Kidney (tissue), 22 donors: ENCODE measurements at places on chromosomes 1 and 21.

GRCh38 chr21:43352568-43353281 is 74.2 kb downstream of the SIK1 start:
- no peak for DNase-seq
- no peaks in the 10 kb centered on the region for H3K4me1 ChIP-seq
- no peak overlapping the region for H3K4me3 ChIP-seq
- H3K27ac ChIP-seq = no peak overlapping the region

DNA sequence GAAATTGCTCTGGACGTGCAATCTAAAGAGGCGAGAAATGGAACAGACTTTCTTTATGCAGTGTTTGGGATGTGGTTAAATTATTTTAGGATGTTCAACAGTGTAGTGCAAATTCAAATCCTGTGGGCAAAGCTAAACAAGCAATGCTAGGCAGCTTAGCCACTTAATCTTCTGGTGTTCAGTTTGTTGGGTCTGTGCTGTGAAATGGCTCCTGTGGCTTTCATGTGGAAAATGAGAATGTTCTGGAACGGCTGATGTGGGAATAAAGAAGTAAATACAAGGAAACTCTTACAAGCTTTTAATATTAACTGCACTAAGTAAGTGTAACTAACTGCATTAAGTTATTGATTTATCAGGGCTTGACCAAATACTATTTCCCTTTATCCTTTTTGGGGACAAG is 766.6 kb downstream of the ADGRL2 start:
- H3K27me3 ChIP-seq = no peaks in the 10 kb centered on the region
- peaks cover 3% of the 10 kb centered on the region for H3K4me1 ChIP-seq
- no peak overlapping the region for H3K4me3 ChIP-seq
- no peaks in the 10 kb centered on the region for H3K36me3 ChIP-seq
- DNase-seq = no peak

DNA sequence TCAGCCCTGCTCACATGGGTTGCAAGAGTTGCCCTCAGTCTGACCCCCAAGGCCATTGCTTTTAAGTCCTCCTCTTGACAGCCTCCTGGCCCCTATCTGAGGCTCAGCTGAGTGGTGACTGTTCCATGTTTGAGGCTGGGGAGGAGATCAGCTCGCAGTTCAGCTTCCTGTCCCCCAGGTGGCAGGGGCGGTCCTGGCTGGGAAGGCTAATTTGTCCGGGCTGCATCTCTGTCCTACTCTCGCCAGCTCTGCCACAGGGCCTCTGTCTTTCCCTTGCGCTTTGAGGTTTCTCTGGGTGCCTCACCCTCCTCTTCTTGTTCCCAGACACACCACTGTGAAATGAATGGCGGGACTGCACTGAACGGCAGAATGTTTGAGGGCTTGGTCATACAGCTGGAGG is 157.3 kb downstream of the KCNJ6 start:
- no peaks in the 10 kb centered on the region for H3K27me3 ChIP-seq
- H3K4me3 ChIP-seq = no peak overlapping the region
- DNase-seq = peak; percentile 64
- H3K27ac ChIP-seq = no peak overlapping the region
- no peaks in the 10 kb centered on the region for H3K4me1 ChIP-seq
- H3K36me3 ChIP-seq = no peaks in the 10 kb centered on the region

GRCh38 chr1:198122693-198123092 is 34.1 kb upstream of the NEK7 start:
- no peaks in the 10 kb centered on the region for H3K27me3 ChIP-seq
- DNase-seq = no peak
- no peak overlapping the region for H3K27ac ChIP-seq
- H3K36me3 ChIP-seq = no peaks in the 10 kb centered on the region
- no peaks in the 10 kb centered on the region for H3K4me1 ChIP-seq

DNA sequence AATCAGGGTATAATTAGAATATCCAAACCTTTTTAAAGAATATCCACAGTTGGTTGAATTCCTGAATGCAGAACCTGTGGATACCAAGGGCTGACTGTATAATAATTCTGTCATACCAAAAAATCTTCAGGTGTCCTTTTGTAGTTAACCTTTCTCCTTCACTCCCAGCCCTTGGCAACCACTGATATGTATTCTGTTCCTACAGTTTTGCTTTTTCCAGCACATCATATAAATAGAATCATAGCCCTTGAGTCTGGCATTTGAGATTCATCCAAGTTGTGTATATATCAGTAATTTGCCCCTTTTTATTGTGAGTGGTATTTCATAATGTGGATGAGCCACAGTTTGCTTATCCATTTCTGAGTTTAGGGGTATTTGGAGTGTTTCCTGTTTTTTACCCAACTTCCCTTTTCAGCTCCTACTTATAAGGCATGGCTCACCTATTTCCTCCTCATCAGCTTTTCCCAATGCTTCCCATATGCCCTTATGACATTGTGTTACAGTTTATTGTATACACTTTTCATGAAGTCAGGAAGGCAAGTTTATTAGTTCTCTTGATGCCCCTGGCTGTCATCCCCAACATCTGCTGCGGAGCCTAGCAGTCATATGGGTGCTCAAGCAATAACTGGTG is 35.0 kb upstream of the AGO1 start:
- no peak overlapping the region for H3K27ac ChIP-seq
- H3K4me3 ChIP-seq = no peak overlapping the region
- H3K27me3 ChIP-seq = no peaks in the 10 kb centered on the region
- peaks cover 6% of the 10 kb centered on the region for H3K36me3 ChIP-seq
- no peak for DNase-seq

- no peak overlapping the region for H3K4me3 ChIP-seq
- no peaks in the 10 kb centered on the region for H3K4me1 ChIP-seq
- no peaks in the 10 kb centered on the region for H3K27me3 ChIP-seq
- no peaks in the 10 kb centered on the region for H3K36me3 ChIP-seq
- no peak overlapping the region for H3K27ac ChIP-seq
Observed at GRCh38 chr1:107523736-107524135, 382.9 kb downstream of the NTNG1 start.

GRCh38 chr21:34020005-34020847 is 53.2 kb upstream of the MRPS6 start:
- H3K4me1 ChIP-seq = no peaks in the 10 kb centered on the region
- no peak for DNase-seq
- H3K4me3 ChIP-seq = no peak overlapping the region

DNA sequence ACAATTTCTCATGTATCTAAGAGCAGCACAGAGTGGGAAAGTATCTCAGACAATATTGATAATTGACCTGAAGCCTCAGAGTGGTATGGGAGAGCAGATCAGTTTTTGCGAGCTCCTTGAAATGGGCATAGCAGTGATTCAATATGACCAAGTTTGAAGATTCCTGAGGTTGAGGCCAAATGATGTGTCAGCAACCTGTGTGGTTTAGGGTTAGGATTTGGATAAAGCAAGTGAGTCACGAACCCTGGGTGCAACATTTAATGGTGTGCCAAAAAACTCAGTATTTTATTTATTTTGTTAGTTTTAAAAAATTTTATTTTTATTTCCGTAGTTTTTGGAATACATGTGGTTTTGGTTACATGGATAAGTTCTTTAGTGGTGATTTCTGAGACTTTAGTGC is 92.5 kb upstream of the C21orf91 start:
- no peak overlapping the region for H3K27ac ChIP-seq
- no peak for DNase-seq
- no peaks in the 10 kb centered on the region for H3K27me3 ChIP-seq
- H3K4me3 ChIP-seq = no peak overlapping the region
- H3K36me3 ChIP-seq = no peaks in the 10 kb centered on the region

DNA sequence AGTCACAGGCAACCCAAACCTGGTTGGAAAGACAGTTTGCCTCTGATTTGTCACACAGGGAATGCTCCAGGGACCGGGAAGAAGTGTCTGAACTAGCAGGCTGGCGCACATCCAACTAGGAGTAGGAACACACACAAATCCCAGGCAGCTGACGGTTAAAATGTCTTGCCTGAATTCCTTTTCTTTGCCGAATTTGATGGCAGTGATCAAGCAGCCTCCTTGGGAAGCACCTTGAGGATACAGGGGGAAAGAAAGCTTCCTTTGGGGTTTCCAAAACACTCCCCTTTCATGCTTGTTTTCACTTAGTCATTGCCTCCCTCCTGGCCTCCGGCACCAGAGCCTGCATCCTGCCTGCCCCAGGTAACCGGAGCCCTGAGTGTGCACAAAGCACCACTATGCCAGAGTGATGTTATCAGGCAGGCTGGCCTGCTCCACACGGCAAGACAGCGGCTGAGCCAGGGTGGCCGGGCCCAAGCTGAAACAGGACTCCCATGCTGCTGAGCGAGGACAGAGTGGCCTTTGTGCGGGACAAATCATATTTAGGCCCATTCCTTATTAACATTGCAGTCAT is 193.8 kb downstream of the LMX1A start:
- no peak overlapping the region for H3K27ac ChIP-seq
- DNase-seq = peak; percentile 68
- H3K4me3 ChIP-seq = no peak overlapping the region
- H3K27me3 ChIP-seq = no peaks in the 10 kb centered on the region

DNA sequence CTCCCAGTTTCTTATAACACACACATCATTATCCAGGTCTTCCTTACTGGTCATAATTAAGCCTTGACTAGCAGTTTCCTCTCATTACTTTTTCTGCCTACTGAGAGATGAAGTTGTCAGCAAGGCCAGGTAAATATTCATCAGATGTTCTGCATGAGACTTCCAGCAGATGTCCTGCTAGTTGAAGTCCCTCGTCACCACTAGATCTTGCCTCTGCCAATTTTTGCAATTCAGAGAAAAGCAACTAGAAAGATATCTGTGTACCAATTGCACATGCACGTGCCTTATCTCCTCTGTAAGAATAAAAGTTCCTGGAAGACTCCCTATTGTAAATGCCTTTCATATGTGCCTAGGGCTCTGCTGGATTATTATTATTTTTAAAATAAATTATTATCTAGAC is 18.3 kb downstream of the ACKR1 start:
- H3K27me3 ChIP-seq = no peaks in the 10 kb centered on the region
- no peak overlapping the region for H3K27ac ChIP-seq
- no peaks in the 10 kb centered on the region for H3K36me3 ChIP-seq

GRCh38 chr1:66270119-66270812 is 263.7 kb upstream of the SGIP1 start:
- H3K27me3 ChIP-seq = no peaks in the 10 kb centered on the region
- no peak overlapping the region for H3K4me3 ChIP-seq
- no peaks in the 10 kb centered on the region for H3K36me3 ChIP-seq
- H3K4me1 ChIP-seq = no peaks in the 10 kb centered on the region

DNA sequence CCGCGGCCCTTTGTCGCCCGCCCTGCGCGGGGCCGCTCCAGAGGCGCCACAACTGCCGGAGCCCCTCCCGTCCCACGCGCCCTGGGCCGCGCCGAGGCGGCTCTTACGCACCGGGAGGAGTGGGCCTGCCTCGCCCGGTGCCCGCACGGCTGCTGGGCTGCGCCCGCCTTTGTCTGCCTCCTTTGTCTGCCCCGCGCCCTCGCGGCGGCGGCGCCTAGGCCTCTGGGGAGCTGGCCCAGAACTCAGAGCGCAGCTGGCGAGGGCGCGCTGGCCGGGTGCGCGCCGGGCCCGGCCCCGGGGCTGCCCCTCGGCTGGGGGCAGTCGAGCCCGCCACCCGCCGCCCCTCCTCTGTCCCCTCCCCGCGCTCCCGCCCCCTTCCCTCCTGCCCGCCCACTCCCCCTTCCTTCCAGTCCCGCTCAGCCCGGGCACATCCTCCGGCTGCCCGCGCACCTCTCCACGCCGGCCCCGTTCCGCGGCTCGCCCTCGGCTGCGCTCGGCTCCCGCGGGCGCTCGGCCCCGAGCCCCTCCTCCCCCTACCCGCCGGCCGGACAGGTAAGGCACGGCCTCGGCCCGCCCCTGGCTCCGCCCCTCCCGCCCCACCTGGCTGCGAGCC is at the start of gene DRAXIN:
DRAXIN (plus strand) TSS at position 409 of the 613 bp plus-strand sequence. CDS start 14,549 bp downstream, outside the sequence.
- no peaks in the 10 kb centered on the region for H3K36me3 ChIP-seq
- no peak within 1 kb of the TSS for H3K27ac ChIP-seq
- H3K4me3 ChIP-seq = peak within 1 kb of the TSS; percentile 49
- peaks cover 2% of the 10 kb centered on the region for H3K27me3 ChIP-seq
- no peaks in the 10 kb centered on the region for H3K4me1 ChIP-seq
- peak; percentile 78 for DNase-seq

- H3K36me3 ChIP-seq = no peaks in the 10 kb centered on the region
- no peaks in the 10 kb centered on the region for H3K27me3 ChIP-seq
- H3K27ac ChIP-seq = no peak overlapping the region
Observed at GRCh38 chr1:81712425-81712824, 88.3 kb upstream of the ADGRL2 start.

- no peaks in the 10 kb centered on the region for H3K27me3 ChIP-seq
- no peak for DNase-seq
- H3K4me3 ChIP-seq = no peak overlapping the region
- no peak overlapping the region for H3K27ac ChIP-seq
Observed at GRCh38 chr1:14706631-14707030, 108.1 kb downstream of the KAZN start.

DNA sequence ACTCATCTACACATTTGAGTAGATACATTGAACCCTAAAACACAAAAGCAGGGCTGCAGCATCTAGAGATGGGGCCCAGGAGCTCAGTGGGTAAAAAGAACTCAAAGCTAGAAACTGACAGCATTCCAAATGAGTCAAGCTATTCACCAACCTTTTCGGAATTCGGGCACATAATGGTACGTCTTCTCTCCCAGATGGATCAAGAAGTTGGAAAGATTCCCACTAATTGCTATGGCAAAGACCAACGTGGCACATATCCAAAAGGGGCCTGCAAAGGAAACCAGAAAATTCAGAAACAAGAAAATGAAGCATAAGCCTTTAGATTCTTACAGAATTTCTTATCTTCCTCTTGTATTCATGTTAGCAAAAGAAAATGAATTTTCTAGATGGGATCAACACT is 18.4 kb downstream of the YIPF1 start:
- peaks cover 29% of the 10 kb centered on the region for H3K36me3 ChIP-seq
- no peak overlapping the region for H3K27ac ChIP-seq
- H3K4me3 ChIP-seq = no peak overlapping the region
- no peaks in the 10 kb centered on the region for H3K4me1 ChIP-seq
- DNase-seq = no peak

DNA sequence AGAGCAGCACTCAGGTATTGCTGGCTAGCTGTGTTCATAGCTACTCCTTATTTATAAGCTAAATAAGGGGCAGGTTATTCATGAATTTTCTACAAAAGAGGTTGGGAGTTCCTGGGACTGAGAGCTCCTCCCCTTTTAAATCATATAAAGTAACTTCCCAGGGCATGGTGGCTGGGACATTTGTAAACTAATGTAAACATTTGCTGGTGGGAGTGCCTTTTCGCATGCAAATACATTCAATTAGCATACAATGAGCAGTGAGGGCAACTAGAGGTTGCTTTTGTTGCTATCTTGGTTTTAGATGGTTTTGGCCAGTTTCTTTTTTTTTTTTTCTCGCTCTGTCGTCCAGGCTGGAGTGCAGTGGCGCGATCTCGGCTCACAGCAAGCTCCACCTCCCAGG is 43.4 kb downstream of the GNPAT start:
- no peaks in the 10 kb centered on the region for H3K4me1 ChIP-seq
- no peak overlapping the region for H3K4me3 ChIP-seq
- no peaks in the 10 kb centered on the region for H3K36me3 ChIP-seq
- H3K27ac ChIP-seq = no peak overlapping the region
- DNase-seq = no peak

GRCh38 chr1:173893611-173894010 is 23.5 kb downstream of the SERPINC1 start:
- H3K27ac ChIP-seq = no peak overlapping the region
- no peaks in the 10 kb centered on the region for H3K27me3 ChIP-seq
- no peak overlapping the region for H3K4me3 ChIP-seq
- DNase-seq = no peak
- no peaks in the 10 kb centered on the region for H3K36me3 ChIP-seq
